ENCODE measurements at places on chromosomes 7 and 10.

- no peak for DNase-seq
Measured at GRCh38 chr7:130091999-130092398, 21.7 kb downstream of the KLHDC10 start.

- no peak for DNase-seq
Measured at GRCh38 chr7:94433224-94433623, 38.5 kb downstream of the COL1A2 start.

DNA sequence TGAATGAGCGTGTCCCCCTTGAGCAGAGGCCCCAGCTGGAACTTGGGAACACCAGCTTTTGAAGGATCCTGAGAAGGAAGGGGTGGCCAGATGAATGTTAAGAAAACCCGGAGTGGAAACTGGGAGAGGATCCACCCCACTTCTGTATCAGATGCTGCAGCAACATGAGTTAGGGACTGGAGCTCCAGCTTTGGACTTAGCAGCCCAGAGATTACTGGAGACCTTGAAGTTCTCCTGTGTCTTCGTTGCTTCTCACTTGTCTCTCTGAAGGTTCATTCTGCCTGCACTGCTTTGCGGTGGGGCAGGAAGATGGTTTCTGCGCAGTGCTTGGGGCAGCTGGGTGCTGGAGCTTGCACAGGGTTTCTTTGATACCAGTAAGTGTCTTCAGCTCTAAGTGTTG, 9.3 kb downstream of the TMEM248 start:
- peak; percentile 62 for DNase-seq

- DNase-seq, result peak; percentile 57
Measured at GRCh38 chr10:77247031-77247990, 390.3 kb downstream of the KCNMA1 start.

- no peak for DNase-seq
Measured at GRCh38 chr10:49241385-49241784, 53.2 kb upstream of the TMEM273 start.

All from islet precursor cell (in vitro differentiated cells).